NCI-H187 treated with DMSO at 0.1 percent for 48 hours (cell line): ENCODE measurements at places on chromosomes 5 and 9.

- no peak for DNase-seq
These were observed 52.7 kb upstream of the ARL15 start for GRCh38 chr5:54362992-54363625.

GRCh38 chr5:108749128-108749861, 1.6 kb downstream of the FER start:
- no peak for DNase-seq

GRCh38 chr9:113186137-113186755, 34.8 kb downstream of the FKBP15 start:
- no peak for DNase-seq

GRCh38 chr5:28766565-28767158, 1728.3 kb upstream of the CDH9 start:
- no peak for DNase-seq

DNA sequence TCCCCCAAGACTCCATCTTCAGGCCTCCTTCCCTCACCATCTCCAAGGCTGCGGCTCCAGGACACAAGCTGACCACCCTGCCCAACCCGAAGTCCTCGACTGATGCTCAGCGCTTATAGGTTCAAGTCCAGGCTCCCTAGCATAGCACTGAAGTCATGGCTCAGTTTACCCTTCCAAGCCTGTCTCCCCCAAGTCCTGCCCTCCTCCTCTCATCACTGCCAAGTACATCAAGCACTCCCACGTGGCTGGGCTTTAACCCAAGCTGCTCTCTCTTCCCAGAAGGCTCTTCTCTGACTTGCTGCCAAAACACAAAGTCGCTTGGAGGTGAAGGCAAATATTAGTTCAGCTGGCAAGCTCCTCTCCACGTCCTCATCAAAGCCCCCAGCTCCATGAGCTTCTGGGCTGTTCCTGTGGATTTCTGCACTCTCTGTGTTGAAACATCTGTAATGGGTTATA, 22.1 kb upstream of the MARCHF6 start:
- no peak for DNase-seq

- no peak for DNase-seq
These were observed 56.4 kb downstream of the BHMT start for GRCh38 chr5:79168031-79168430.

DNA sequence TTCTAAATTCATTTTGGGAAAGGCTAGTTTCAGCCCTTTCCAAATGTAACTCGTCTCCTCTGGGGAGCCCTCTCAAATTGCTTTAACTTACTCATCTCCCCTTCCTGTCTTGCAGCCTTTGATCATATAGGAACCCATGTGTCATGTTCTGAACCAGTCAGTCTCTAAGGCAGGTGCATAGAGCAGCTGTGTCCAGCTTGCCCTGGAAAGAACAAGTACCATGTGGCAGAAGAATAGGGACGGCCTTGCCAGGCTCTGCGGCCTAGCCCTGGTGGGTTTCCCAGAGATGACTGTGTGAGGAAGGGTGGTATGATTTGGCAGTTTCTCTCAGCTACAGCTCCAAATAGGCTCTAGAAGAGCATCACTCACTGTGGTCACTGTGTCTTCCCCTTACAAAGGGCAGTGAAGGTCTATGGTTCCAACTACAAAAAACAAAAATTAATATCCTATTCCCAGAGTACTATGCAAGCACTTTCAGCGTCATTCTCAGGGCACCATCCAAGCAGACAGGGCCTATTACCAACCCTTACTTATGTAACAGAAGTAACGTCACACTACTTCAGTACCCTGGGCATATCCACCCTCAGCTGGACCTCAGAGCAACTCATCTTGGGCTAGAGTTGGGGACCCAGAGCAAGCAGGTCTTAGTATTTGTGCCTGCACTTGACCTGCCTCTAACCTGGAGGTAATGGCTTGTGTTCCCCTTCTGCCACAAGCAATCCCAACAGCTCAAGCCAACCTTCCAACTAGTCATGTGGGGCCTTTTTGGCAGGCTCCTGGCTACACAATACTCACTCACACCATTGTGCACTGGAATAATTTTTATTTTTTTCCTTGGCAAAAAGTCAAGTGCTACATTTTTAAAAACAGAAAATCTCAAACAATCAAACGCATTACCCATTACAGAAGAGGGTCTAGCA, 37.2 kb upstream of the UBAP2 start:
- no peak for DNase-seq

DNA sequence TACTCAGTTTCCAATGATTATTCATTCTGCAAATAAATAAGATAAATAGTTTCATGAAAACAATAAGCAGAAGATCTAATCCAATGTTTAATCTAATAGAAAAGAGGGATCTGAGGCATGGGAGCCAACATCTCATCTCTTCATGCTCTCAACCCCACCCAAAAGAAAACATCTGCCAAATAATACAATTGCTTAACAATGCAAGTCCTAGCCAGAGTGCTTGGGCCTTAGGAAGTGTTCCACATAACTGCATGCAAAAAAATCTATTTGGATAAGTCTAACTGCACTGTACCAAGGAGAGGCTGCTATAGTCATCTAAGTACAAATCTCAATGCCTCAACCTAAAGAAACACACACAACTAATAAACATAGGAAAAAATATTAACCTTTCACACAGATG, 606.0 kb downstream of the CDH9 start:
- no peak for DNase-seq

- no peak for DNase-seq
These were observed 399.3 kb upstream of the CDH9 start for GRCh38 chr5:27437594-27438200.

- no peak for DNase-seq
These were observed 76.6 kb downstream of the PTPDC1 start for GRCh38 chr9:94160594-94161501.

DNA sequence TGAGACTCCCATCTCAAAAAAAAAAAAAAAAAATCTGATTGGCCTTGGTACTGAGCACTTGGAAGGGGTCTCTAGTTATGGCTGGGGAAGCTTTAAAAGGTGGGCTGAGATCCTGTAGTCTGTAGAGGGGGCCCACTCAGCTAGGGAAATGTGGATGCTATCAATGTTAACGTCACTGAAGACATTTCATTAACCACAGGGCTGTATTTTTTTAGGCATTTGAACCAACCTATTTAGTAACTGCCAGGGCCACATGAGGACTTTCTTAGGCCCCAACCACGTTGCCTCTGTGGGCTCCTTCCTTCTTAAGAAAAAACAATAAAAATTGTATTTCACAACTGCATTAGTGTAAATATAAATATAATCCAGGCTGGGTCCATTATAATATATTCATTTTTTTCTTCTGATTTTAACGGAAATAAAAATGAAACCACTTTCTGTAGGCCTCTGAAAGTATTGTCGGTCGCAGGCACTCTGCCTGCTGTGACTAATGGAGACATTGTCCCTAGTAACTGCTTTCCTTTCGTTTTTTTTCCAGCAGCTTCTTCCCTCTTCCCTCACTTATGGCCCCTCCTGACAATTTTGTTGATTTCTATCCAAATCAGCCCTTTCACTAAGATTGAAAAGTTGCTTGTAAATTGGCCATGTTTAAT, 71.6 kb downstream of the GCNT1 start:
- DNase-seq: no peak

GRCh38 chr5:177987326-177987725, 8.7 kb downstream of the PROP1 start:
- DNase-seq: no peak

DNA sequence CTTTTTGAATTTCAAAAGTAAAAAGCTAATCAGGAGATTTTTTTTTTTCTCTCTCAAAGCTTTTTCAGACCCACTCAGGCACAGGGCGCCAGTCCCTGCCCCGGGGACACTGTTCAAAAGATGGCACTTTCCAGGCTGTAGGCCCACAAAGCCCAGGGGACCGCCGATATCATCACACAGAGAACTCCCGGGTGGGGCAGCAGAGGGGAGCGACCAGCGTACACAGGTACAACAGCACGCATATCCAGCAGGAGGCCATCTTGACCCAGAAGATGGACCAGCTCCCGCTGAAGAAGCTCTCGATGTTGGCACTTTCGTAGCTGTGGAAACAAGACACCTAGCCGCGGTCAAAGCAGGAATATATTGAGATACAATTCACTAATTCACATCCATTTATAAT, 108.3 kb downstream of the THBS4 start:
- DNase-seq: no peak

- no peak for DNase-seq
These were observed 179.6 kb upstream of the MPDZ start for GRCh38 chr9:13459071-13459470.

DNA sequence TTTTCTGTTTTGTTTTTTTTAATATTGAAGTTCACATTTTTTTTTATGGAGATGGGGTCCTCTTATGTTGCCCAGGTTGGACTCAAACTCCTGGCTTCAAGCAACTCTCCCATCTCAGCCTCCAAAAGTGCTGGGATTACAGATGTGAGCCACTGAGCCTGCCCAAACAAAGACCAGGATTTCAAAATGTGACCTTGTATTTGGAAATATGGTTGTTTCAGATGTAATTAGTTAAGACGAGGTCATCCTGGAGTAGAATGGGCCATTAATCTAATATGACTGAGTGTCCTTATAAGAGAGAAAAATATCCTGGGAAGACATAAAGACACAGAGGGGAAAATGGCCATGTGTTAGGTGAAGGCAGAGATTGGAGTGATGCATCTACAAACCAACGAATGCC, 340.5 kb downstream of the RAB3C start:
- DNase-seq: no peak

DNA sequence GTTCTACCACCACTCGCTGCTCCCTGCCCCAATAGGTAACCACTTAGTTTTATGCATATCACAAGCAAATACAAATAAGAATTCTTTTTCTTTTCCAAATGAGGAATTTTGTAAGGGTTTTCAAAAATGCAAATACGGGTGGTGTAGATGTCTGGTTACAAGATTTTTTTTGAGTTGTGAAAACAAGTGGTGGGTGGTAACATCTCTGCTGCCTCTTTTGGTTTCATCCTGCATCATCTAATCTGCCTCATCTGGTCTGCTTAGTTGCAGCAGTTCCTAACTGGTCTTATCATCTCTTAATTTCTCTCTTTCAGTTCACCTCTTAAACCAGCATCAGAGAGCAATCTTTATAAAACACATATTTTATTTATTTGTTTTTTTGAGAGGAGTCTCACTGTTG, 5.3 kb downstream of the NFX1 start:
- DNase-seq: no peak

DNA sequence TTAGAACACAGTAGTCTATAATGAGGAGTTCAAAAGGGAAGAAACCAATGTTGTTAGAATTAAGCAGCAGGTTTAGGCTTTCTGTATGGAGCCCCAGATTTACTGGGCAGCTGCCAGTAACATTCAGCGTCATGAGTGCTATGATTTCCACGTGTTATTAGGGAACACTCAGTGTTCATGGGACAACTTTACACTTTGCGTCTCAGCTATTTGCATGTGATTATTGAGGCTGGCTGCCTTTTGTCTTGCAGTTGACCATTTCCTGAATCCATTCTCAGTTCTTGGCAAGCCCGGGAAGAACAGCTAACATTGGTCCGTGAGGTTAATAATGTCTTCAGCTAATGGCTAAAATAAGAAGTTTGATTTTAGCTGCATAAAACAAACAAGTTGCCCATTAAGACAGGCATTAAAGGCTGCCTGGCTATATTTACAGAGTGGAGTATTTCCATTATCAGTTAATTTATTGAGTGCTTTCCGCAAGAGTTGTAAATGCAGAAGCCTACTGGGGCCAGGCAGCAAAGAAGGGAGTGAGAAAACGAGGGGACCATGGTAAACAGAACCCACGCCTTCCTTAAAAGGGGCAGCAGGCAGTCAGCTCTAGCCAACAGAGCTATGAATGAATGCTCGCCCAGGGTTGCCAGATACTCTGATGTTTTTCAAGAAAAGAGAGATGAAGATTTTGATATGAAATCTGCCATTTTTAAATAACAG, 120.9 kb downstream of the PIP5K1B start:
- no peak for DNase-seq

DNA sequence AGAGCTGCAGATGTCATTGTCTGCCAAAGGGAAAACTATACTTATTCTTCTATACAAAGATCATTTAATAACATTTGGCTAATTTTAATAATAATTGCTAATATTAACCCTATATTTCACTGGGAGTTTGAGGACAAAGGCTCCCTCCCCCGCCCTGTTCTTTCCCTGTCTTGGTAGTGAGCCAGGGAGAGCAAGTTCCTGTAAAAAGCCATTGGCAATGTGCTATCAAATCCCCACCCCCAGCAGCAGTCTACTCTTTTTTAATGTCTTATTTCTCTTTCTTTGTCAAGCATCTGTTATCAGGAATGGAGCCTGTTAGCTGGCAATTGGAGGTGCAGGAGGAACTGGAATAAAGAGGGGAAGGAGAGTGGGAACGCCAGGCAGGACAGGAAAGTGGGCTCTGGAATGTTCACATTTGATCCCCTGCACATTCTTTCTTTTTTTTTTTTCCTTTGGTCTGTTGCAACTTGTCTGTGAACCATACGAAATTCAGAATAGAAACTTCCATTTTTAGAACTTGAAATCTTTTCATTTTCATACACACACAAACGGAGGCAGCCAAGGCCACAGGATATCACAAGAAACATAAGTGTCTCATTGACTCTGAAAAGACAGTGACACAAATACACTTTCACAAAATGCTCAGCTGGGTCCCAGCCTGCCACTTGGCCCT, 664.8 kb upstream of the ZNF608 start:
- DNase-seq: no peak

- no peak for DNase-seq
These were observed 5.7 kb upstream of the EXOC3 start for GRCh38 chr5:437281-437771.

DNA sequence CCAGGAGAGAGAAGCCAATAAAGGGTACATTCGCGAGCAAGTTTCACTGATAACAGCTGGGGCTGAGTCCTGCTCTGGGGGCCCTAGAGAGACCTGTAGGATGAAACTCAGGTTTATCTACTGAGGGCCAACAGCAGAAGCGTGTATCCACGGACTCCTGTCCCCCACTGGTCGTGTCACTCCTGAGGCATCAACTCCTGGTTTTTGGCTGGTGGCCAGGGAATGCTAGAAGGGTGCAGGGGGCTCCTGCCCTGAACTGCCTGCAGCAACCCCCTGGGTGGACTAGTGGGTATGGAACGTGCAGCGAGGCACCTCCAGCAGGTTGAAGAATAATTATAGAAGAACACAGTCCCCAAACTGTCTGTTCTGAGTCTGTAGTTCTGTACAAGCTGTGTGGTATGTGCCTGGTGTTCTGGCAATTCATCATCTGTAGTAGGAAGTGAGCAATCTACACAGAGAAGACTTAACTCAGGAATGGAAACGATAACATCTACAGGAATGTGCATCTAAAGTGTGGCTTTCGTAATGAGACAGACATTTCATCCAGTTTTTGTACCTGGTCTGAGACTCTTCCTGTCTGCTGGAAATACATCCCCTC, 64.5 kb upstream of the GNA14 start:
- DNase-seq: no peak

DNA sequence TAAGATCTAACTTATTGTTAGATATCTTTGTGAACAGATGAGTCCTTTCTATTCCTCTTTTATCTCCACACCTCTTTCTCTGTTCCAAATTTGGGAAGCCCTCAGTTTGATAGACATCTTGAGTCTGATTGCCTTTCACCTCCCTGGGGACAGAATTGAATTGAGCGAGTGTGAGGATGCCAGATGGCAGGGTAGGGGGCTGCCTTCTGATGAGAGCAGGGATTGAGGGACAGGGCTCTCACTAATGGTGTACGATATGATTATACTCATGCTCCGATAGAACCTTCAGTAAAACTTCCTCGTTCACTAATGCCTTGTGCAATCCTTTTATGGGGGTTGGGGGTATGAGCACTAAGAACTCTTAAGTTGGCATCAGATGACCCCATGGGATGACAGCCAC, 172.1 kb upstream of the DAP start:
- no peak for DNase-seq

GRCh38 chr9:70933321-70933720, 188.1 kb downstream of the TRPM3 start:
- DNase-seq: no peak

GRCh38 chr9:70362952-70363351, 51.5 kb downstream of the KLF9 start:
- no peak for DNase-seq

- no peak for DNase-seq
These were observed 165.5 kb downstream of the C9orf50 start for GRCh38 chr9:129455151-129455995.
